GDM1 (cell line): ENCODE measurements at places on chromosomes 1 and 21.

- DNase-seq, result no peak
Observed at GRCh38 chr1:31576201-31576669, at the start of gene TINAGL1. TINAGL1 (plus strand) TSS chr1:31576515; CDS start chr1:31577149, 634 bp downstream.

DNA sequence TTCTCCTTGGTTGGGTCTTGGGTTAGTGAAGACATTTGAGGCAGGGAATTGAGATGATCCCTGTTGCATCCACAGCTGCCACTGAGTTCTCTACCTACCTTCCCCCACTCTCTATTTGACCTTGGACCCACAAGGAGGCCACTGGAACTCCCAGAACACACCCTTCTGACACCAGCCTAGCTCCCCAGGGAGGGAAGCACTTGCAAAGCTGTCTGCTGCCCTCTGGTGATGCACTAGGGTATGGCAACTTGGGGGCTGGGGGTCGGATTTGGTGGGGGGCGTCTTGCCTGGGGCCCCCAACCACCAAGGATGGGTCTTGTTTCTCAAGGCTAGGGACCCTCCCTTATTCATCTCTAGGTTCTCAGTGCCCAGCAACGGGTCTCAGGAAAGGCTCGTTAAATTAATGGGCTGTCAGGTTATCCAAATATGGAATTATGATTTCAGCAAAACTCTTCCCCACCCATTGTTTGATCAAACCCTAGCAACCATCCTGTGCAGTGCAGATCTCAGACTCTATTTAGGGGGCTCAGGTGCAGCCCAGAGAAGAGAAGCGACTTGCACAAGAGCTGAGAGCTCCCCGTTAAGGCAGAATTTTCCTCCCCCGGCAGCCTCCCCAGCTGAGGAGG is 177.8 kb upstream of the KLHDC7A start:
- DNase-seq, result no peak

DNA sequence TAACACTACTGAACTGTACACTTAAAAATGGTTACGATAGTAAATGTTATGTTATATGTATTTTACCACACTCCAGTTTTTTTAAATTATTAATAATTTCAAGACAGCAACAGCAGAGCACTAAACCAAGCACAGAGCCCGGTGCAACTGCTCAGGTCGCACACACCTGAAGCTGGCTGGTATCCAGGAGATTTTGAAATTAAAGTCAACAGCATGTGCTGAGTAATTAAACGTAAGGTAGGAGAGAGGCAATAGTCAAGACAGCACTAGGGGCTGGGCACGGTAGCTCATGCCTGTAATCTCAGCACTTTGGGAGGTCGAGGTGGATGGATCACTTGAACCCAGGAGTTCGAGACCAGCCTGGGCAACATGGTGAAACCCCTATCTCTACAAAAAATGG is 35.1 kb upstream of the SLC30A10 start:
- no peak for DNase-seq

DNA sequence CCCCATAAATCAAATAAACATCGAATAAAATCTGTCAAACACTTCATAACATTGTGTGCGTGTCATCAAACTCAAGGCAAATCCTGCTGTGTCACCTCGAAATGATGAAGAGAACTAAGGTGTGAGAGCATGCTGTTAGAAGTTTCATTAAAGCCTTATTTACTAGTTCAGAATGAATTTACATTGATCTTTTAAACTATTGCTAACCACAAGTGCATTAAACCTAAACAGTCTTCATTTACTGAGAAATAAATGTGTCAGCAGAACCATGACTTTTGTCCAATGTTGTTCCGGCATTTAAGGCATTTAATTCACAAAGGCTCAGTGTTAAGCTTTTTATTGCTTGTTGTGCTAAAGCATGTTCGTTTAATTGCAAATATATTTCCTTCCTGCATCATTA is 474.4 kb downstream of the SETD4 start:
- no peak for DNase-seq

DNA sequence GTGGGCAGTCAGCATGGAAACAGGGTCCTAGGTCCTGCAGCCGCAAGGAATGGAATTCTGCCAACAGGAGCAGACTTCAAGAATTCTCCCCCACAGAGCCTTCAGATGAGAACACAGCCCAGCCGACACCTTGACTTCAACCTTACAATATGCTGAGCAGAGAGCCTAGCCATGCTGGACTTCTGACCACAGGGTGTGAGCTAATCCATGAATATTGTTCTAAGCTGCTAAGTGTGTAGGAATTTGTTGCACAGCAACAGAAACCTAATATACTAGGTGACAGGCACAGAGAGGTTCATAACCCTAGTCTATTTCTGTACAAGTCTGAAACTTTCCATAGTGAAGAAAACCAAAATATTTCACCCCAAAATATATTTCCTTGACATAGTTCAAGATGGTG is 32.9 kb upstream of the IFNGR2 start:
- no peak for DNase-seq

GRCh38 chr1:3998086-3998485 is 98.0 kb upstream of the C1orf174 start:
- no peak for DNase-seq

DNA sequence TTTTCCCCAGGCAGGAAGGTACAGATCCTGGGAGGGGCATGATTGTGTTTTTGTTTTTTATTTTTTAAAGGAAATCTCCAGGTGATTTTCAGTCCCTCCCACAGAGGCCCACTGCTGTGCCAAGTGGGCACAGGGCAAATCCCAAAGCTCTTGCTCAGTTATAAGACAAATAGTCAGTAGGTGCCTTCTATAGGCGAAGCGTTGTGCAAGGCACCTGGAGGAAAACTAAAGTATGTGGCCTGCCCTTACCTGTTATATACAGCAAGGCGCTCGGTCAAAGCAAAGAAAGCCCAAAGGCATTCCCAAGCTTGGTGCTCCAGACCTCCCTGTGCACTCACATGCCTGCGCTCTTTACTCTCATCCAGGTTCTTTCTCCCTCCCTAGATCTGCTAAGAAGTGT is 81.0 kb downstream of the KCNJ15 start:
- DNase-seq, result no peak

- DNase-seq, result no peak
Observed at GRCh38 chr1:31485166-31485565, 72.2 kb downstream of the SERINC2 start.
